Fibroblast of skin of back (primary cell): ENCODE measurements at places on chromosomes 7 and 10.

DNA sequence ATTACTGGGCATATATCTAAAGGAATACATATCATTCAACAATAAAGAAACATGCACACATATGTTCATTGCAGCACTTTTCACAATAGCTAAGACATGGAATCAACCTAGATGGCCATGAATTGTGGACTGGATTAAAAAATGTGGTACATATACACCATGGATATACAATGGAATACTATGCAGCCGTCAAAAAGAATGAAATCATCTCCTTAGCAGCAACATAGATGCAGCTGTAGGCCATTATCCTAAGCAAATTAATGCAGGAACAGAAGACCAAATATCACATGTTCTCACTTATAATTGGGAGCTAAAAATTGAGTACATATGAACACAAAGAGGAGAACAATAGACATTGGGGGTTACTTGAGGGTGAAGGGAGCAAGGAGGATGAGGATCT is 175.6 kb downstream of the POLR1F start:
- DNase-seq, result no peak

DNA sequence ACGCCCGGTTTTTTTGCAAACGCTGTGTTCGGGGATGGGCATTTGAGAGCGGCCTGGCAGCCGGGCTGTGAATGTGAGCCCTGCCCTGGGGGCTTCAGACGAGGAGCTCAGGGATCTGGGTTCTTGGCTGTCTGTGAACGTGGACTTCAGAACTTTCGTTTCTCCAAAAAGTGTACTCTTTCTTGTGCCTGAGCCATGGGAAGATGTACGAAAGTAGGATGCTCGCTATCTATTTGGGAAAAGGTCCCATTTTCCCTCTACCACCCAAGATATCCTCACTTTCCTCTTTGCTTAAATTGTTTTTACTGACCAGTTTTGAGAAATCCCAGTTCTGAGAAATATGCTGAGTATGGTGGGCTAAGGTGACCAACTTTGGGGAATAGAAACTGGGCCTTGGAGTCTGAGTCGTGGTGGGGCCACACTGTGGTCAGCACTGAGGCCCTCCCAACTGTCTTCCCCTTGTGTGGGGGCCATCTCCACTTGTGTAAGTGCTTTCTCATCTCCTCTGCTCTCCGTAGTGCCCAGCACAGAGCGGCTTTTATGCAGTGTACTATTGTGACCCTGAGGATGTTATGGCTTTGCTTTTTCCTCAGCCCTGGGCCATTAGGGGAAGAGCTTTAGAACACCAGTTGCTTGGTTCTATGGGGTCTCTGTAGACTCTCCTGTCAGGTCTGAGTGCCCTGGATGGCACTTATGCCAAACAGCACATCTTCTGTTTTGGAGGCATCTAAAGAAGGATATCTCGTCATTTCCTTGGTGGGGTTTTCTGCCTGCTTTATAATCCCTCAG is 918 bp downstream of the DBNL start:
- DNase-seq, result peak; percentile 54

GRCh38 chr10:22110761-22111160 is 107.1 kb downstream of the EBLN1 start:
- no peak for DNase-seq

GRCh38 chr7:1713502-1714484 is 43.7 kb downstream of the ELFN1 start:
- no peak for DNase-seq

GRCh38 chr10:117425974-117426566 is 50.8 kb upstream of the PDZD8 start:
- DNase-seq, result no peak

- DNase-seq, result peak; percentile 9
Observed at GRCh38 chr7:149027611-149028345, 527 bp downstream of the PDIA4 start.

DNA sequence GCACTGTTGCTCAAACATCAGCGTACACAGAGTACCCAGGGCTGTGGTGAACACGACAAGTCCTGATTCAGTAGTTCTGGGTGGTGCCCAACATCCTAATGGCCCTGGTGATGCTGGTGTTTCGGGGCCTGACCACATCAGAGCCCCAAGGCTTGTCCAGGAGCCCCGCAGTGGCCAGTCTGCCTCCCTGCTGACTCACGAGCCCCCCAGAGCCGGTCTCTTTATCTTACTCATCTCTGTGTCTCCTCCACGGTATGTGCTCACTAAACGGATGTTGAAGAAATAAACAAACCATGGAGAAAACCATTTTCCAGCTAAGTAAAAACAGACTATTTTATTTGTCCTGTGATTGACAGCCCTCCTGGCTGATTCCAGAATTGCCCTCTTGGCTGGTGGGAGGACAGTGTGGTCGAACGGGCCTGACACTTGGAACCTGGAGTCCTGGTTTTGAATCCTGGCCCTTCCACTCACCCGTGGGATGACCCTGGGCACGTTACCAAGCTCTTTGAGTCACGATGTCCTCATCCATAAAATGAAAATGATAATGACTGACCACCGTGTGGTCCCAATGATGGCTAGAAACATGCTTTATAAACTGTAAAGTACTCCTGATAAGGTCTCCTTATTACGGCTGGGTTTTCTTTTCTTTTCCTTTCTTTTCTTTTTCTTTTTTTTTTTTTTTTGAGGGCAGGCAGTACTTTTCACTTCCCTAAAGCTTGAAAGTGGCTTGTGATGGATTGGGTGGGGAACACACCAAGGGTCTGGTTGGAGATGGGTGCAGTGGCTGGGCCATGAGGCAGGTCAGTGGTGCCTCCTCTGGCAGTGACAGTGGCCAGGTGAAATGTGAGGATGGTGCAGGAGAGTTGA is 5.7 kb downstream of the HIP1 start:
- peak; percentile 92 for DNase-seq

DNA sequence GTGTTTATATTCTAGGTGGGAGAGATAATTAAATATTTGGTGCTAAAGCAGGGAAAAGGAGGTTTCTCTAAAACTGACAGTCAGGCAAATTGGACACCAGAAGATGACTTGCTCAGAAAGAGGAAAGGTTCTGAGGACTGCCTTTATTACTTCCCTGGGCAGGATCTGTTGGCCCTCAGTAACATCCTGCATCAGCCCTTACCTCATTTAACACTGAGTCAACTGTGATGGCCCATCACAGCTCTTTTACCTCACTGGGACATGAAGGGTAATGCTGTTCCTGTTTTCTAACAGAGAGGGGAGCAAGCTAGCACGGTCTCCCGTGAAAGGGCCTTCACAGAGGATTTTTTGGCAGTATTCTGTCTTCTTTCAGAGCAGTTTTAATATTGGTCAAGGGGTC is 12.0 kb downstream of the PPP1R17 start:
- no peak for DNase-seq

- DNase-seq, result no peak
Observed at GRCh38 chr7:50470250-50471163, 20.4 kb upstream of the FIGNL1 start.

- DNase-seq, result peak; percentile 74
Observed at GRCh38 chr7:108348913-108349312, 107.3 kb downstream of the NRCAM start.

GRCh38 chr10:5453749-5454489 is 41.6 kb downstream of the NET1 start:
- DNase-seq, result no peak

DNA sequence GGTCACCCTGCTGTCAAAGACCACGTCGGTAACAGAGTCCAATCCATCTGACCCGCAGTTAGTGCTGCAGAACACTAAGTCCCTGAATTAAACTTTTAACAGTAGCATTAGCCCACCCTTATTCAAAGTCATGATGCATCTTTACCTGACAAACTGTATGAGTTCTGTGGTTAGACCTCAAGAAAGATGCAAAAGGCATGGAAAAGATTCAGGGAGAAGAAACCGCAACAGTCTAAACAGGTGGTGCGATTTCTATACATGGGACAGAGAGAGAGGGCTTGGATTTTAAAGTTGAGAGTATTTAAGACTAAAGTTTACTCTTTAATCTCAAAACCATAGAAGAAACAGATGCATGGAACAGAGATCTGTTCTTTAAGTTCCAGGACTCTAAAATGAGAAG is 103.3 kb upstream of the NFE2L3 start:
- no peak for DNase-seq

GRCh38 chr7:25726781-25727311 is 425.2 kb upstream of the NFE2L3 start:
- no peak for DNase-seq

DNA sequence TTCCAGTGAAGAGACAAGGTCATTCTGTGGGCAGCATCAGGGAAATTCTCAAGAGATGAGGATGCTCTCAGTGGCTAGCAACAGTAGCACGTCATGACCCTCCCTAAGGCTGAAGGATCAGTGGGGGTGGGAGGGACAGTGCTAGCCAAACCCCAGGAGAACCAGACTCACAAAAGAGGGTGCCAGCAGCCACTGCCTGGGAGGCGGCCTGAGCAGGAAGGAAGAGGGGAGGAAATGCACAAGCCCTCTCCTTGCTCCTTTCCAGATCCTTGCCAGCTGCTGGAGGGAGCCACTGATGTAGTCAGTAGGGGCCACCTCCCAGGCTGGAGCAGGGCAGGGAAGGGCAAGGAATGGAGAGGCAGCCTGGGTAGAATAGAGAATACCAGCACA is 302.7 kb downstream of the RPS24 start:
- DNase-seq, result peak; percentile 88

DNA sequence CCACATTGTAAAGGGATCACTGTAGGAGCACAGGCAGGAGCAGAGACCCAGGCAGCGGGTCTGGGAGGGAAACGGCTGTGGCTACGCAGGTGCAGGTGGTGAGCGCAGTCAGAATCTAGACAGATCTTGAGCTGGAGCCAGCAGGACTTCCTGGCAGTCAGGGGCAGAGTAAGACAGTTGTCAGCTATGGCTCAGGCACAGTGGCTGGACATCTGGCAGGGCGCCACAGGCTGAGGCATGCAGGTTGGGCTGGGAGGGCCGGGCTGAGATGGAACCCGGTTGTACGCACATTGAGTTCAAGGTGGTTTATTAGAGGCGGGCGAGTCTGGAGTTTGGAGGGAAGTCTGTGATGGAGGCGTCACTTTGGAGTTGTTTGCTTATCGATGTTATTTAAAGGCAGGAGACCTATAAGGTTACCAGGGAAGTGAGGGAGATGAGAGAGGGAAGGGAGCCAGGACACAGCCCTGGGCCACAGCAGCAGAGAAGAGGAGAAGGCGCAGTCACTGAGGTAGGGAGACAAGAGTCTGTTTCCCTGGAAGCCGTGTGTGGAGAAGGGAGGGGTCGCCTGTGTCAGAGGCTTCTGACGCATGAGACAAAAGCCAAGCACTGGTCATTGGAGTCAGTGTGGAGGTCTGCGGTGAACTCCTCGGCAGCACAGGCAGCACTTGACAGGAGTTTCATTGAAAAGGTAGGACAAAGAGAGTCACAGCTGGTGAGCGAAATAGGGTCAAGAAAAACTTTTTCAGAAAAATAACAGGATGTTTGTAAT is 73.8 kb downstream of the LANCL2 start:
- DNase-seq, result no peak

DNA sequence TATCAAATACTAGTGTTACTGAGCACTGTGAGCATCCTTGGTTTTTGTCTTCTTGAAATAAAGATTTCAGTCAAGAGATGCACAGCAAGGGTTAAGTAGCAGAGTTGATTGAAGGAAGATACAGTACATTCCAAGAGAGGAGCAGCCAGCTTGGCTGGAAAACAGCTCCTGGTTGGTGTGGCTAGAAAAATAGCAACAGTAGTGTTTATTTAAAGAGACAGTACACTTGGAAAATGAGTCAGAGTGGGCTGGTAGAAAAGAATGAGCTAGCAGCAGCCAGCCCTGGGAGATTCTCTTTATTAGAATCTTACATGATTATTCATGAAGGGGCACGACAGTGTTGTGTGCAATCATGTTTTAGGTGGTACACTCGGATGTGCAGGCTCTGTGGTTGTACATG is 1016.4 kb upstream of the SORCS1 start:
- DNase-seq, result peak; percentile 19

GRCh38 chr7:40847921-40848320 is 713.1 kb downstream of the SUGCT start:
- DNase-seq, result no peak

DNA sequence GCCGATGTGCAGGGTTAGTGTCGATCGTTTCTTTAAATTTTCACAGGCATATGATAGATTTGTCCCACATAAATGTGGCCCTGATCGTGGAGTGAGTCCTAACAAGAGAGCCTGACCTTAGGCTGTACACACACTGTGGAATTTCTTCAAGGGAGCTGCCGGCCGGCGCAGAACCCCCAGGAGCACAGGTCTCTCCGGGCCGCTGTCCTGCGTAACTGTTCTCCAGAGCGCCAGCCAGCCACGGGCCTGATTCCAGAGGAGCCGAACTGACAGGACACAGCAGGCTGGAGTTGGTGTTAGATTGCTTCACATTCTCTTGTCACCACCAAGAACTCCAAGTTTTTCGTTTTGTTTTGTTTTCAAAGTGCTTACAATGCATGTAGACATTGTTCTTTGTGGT is 37.3 kb downstream of the SHH start:
- DNase-seq, result no peak

DNA sequence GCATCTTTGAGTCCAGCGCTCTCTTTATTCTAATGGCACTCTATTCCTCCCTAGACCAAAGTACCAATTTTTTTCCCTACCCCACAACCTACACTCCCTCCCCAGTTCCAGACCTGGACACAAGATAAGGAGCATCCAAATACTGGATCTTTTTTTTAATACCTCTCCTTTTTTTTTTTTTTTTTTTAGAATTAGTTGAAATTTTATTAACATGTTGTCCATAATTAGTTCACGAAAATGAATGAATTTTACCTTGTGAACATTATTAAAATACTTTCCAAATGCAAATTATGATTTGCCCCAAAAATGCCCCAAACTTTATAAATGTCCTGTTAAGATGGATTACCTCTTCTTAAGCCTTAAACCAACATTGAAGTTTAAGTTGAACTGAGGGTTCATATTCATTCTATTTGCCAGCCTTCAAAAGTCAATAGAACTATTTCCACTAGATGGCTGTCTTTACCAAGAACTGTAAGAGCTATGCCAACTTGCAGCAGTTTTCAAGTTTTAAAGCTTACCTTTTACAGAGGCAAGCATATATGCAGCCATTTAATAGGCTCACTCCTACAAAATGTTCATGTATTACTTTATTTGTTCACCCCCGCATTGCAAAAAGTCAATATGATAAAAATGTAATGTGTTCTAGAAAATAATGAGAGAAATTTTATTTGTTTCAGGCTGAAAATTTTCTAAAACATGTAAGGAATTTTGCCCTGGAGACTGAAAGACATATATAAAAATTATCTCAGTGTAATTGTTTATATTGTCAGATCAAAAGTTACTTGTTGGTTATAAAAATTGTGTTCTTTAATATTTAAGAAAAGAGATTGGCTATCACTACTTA is 39.7 kb upstream of the TNKS2 start:
- peak; percentile 60 for DNase-seq
